Upper lobe of right lung (tissue), 1 donor: ENCODE measurements at places on chromosomes 2 and 18. TPM values are rescaled to one million over a fixed set of nuclear protein-coding genes. Genes with fewer than 3 reads are reported as not detected.

DNA sequence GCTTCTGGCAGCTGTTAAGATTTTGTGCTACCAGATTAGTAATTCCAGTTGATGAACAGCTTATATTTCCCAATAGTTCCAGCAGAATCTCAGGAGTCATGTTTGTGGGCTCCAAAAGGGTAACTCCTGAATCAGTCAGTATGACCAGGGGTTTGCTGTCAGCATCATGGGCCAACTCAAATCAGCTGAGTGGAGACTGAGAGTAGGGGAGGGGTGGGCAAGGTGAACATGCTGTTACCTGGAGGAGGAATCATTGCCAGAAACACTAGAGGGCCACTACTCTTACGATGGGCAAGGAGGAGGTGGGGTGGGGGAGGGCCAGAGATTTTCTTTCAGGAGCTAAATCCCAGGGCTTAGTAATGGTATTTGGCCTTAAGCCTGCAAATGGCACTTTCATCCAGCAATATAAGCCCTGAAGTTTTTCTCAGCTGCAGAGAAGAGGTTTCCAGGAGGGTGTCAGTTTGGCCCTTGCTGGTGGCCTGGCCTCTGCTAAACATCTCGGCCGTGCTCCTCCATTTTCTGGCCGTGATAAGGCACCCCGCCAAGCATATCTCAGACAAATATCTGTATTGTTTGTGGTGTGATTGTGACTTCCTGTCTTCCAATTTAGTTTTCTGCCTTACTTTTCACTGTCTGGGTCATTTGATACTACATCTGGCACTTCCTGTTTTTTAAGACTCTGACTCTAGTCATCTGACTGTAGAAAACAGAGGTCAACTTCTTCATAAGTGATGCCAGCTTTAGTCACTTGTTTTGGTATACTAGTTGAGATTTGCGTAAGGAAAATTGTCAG, 120.5 kb upstream of the CXCR4 start:
- no peak for DNase-seq

GRCh38 chr18:21918693-21919092, 178.1 kb downstream of the MIB1 start:
- DNase-seq = no peak

CD226 gene
- 5.8 TPM for total RNA-seq

- DNase-seq = no peak
Observed at GRCh38 chr2:65671670-65672242, 239.4 kb upstream of the SPRED2 start.

GRCh38 chr2:10410001-10410822, 37.9 kb downstream of the ODC1 start:
- DNase-seq = no peak

DNA sequence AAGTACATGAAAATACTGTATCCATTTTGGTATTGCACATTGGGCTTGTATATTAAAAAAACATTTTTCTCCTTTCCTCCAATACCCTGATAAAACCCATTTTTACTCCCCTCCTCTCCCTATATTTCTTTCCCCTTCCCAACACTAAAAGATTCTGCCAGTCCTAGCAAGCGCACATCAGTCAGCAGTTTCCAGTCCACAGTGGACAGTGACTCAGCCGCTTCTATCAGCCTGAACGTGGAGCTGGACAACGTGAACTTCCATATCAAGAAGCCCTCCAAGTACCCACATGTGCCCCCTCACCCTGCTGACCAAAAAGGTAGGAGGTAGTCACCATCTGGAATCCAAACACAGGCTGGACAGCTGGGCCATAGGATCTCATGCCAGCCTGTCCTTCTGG, 38.6 kb downstream of the PIKFYVE start:
- no peak for DNase-seq

IL36RN gene
- not detected for total RNA-seq

CFC1 gene
- 0.38 TPM for total RNA-seq

GRCh38 chr18:70672581-70672980, 383.7 kb downstream of the SOCS6 start:
- DNase-seq = no peak

GRCh38 chr2:185318271-185318724, 420.3 kb upstream of the FSIP2 start:
- DNase-seq = no peak

GRCh38 chr2:118250463-118250862, 162.2 kb downstream of the INSIG2 start:
- DNase-seq = no peak

DNA sequence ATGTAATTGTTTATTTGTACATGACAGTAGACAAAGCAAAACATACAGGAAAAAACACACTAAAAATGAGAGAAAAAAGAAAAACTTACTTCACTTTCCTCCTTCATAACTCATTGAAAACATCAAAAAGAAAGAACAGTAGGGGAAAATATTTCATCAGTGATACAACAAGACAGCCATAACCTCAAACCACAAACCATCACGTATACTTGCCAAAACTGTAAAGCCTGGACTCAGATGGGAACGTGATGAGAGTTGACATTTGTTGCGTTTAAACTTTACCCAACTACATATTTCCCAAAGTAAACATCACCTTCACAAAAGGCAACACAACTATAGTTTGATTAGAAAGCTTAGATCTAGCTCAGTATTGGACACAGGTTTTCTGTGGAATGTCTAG, 278.2 kb upstream of the COL3A1 start:
- no peak for DNase-seq

- DNase-seq = no peak
Observed at GRCh38 chr2:30225131-30225762, 6.1 kb upstream of the LBH start.

KHK gene
- total RNA-seq = 4.9 TPM

FECH gene
- total RNA-seq = 20.0 TPM

DNA sequence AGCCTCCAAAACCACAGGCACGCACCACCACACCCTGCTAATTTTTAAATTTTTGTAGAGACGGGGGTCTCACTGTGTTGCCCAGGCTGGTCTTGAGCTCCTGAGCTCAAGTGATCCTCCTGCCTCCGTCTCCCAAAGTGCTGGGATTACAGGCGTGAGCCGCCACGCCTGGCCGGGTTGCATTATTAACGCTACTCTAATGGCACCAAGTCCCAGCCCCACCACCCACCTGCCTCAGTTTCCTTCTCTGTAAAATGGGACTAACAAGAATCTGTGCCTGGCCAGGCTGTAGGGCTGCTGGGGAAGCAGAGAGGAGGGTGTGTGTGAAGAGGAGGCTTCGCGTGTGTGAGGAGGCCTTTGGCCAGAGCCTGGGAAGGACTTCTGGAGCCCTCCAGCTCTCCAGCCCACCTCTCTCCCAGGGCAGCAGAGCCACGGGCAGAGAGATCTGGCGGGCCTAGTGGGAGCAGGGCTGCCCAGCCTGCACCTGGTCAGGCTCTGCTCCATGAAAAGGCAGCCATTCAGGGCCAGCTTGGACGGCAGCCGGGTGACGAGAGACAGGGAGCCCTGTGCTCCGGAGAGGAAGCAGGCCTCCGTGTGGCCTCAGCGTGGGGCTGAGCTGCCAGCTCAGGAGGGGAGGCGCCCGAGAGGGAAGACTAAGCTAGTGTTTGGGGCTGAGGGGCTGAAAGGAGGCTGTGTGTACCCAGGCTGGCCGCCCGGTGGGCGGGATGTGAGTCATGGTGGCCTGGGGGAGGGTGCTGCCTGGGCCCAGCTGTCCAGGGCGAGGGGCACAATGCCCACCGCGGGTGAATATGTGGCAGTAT, 7.4 kb upstream of the B3GNT7 start:
- DNase-seq = no peak

- DNase-seq = no peak
Observed at GRCh38 chr2:238988105-238988504, 140.2 kb downstream of the TWIST2 start.

DNA sequence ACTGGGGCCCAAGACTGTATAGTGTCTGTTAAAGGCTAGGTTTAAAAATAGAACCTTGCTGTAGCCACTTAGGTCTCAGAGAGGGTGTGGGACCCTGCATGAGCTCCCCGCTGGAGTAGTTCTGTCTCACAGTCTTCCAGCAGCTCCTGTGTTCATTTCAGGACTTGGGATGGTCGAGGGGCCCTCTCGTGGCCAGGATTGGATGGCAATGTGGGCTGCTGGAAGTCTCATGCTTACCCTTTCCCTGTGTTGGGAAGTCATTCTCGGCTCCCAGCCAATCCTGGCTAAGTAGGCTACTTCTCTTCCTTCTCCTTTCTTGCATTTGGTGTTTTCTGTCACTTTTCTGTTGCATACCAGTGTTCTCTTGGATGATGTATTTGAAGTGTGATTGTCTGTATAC, 284.0 kb upstream of the GCFC2 start:
- no peak for DNase-seq

GRCh38 chr2:46380038-46380940, 83.1 kb downstream of the EPAS1 start:
- no peak for DNase-seq

- DNase-seq = no peak
Observed at GRCh38 chr18:10562773-10563160, 36.9 kb downstream of the NAPG start.

- no peak for DNase-seq
Observed at GRCh38 chr18:33717339-33717738, 139.3 kb downstream of the ASXL3 start.

DNA sequence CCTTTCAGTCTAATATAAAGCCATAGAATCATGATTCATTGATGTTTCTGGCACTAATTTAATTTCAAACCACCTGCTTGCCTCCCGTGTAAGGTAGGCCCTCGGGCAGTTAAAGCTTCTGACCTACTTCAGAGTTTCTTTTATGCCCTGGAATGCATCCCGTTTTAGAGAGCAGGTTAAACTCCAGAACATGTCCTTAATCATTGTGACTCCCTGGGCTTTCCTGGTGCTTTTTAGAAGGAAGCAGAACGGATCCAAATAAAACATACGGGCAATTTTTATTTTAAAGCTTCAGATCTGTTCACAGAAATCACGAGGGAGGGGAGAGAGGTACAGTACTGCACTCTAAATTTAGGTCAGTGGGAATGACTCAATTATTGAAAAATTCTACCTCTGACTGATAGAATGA, 134.8 kb downstream of the GCA start:
- DNase-seq = no peak

TDRD15 gene
- not detected for total RNA-seq
